ENCODE measurements at places on chromosomes 2 and 18. TPM values are rescaled to one million over a fixed set of nuclear protein-coding genes. Genes with fewer than 3 reads are reported as not detected.

DNA sequence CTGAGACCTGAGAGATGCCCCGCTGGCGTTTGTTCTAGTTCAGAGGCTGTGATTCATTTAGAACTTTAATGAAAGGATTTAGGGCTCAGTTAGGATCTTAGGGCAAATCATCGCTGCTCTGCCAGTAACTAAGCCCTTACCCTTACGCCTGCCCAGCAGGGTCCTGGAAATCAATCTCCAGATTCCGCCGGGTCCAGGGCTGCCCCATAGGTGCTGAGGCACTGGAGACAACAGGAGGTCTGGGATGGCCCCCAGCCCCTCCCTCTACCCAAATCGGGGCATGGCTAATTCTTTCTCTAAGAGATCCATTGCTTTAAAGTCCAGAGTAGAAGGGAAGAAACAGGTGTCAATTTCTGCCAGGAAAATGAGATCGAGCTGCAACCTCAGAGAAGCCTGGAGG, 83.1 kb downstream of the SDC1 start:
- DNase-seq = no peak

DNA sequence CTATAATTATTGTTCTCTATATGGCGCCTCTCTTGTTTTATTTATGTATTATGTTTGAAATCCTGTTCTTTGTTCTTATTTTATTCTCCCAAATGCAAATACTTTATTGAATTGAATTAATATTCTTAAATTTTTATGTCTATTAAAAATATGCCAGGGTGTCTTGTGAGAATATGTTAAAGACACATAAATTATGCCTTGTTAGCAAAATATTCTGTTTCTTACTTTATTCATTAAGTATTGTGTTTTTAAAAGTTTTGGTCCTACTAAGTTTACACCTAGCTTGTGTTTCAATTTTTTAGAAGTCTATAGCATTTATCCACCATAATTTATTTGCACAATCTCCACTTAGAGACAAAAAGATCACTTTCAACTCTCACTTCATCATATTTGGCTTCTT, 741.5 kb upstream of the SLC39A10 start:
- no peak for DNase-seq

DNA sequence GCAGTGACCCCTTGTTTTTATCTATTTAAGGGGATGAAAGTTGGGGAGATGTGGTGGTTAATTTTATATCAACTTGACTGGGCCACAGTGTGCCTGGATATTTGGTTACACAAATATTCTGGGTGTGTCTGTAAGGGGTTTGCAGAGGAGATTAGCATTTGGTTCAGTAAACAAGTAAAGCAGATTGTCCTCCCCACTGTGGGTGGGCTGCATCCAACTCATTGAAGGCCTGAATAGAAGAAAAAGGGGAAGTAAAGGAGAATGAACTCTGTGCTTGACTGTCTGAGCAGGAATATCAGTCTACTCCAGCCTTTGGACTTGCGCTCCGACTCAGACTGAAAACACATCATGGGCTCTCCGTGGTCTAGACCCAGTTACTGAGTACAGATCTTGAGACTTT, 80.9 kb downstream of the GCA start:
- no peak for DNase-seq

GRCh38 chr18:62790871-62791772, 75.8 kb downstream of the PHLPP1 start:
- peak; percentile 69 for DNase-seq

The SCN1A gene
- total RNA-seq = 0.09 TPM

The MEIS1 gene
- total RNA-seq = 78.2 TPM

The ETAA1 gene
- total RNA-seq = 20.0 TPM

All from fibroblast of the aortic adventitia (primary cell).